Progenitor cell of endocrine pancreas (in vitro differentiated cells): ENCODE measurements at places on chromosomes 7 and 10. TPM values are rescaled to one million over a fixed set of nuclear protein-coding genes. Genes with fewer than 3 reads are reported as not detected.
A peak's percentile ranks its signal among the peaks of the same experiment; 100 is the strongest.

Gene AZGP1
- total RNA-seq: not detected in 2 replicates

Gene PTCD1
- 12.0 and 16.8 TPM in 2 replicates for total RNA-seq

Gene ASB4
- total RNA-seq: 0.27 TPM in 1 of 2 replicates, not detected in the other

Gene DGKB
- total RNA-seq: 0.74 and 1.0 TPM in 2 replicates

Gene GLI3
- 9.0 and 15.0 TPM in 2 replicates for total RNA-seq

Gene CNOT4
- total RNA-seq: 30.1 and 34.3 TPM in 2 replicates

Gene TM9SF3
- total RNA-seq: 140 and 152 TPM in 2 replicates

DNA sequence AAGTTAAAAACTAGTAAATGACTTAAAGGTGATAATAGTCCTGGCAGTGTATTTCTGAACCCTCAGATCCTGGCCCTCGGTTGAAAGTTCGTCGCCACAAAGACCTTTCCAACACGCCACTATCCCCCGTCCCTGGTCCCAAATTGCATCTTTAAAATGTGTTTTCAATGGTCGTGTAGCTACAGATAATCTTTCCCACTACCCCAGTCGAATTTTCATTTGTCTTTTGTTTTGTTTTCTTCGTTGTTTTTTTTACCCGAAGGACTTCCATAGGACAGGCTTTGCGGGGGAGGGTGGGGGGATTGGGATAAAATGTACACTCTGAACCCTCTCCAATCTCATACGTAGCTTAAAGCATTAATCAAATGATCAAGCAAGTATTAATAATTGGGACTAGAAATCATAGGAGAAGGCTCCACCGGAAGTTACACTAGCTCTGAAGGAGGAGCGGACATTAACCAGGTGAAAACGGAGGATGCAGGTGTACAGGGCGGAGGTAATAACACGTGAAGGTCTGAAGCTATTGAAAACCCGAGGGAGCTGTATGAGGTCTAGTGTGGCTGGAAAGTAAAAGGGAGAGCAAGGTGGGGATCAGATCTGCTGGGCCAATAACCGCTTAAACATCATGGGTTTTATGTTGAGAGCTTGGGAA lies 32.8 kb upstream of the PHF14 start:
- H3K27me3 ChIP-seq: no peaks in the 10 kb centered on the region
- H3K4me3 ChIP-seq: no peak overlapping the region
- H3K4me1 ChIP-seq: peaks cover 5% of the 10 kb centered on the region
- no peak overlapping the region for H3K27ac ChIP-seq
- H3K36me3 ChIP-seq: no peaks in the 10 kb centered on the region

GRCh38 chr7:127927348-127927696 lies 103.9 kb downstream of the LRRC4 start:
- peaks cover 30% of the 10 kb centered on the region for H3K4me1 ChIP-seq
- peaks cover 24% of the 10 kb centered on the region for H3K36me3 ChIP-seq
- no peak overlapping the region for H3K27ac ChIP-seq
- H3K27me3 ChIP-seq: no peaks in the 10 kb centered on the region

GRCh38 chr10:77253147-77253545 lies 384.5 kb downstream of the KCNMA1 start:
- H3K36me3 ChIP-seq: peaks cover 2% of the 10 kb centered on the region
- peaks cover 13% of the 10 kb centered on the region for H3K4me1 ChIP-seq
- no peak overlapping the region for H3K4me3 ChIP-seq
- H3K27me3 ChIP-seq: peaks cover 30% of the 10 kb centered on the region

DNA sequence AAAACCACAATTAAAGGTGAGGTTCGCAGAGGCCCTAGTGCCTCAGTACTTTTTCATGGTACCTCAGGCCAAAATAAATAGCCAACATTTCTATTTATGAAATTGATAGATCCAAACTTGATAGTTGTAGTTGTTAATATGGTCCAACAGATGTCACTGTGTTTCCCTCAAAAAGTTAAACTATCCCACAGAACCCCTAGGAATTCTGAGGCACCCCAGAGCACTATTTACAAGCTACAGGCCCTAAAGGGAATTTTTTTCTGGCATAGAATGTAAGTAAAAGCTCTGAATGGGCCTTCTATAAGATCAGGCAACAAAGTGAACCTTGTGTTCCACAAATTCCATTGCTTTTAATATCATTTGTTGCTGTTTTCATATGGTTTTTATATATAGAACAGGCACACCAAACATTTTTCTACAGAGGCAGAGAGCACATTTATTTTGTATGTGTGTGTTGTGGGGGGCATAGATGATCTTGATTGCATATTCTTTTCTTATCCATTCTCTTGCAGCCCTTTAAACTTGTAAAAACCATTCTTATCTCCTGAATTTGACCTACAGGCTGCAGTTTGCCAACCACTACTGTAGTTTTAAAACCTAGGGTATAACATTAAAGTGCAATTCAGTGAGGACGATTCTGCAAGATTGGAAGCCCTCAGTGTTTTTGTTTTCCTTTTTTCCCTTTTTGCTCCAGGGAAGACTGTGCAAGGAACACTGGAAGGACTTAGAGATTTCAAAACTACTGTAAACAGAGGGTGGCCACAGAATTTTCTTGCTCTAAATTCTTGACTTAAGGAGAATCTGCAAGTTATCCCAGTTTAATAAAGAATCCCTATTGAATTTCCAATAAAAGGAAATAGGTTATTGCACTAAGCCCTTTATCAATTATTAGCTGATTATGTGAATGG lies 3.5 kb upstream of the ARL4A start:
- no peak for DNase-seq
- H3K4me3 ChIP-seq: no peak overlapping the region
- H3K36me3 ChIP-seq: no peaks in the 10 kb centered on the region
- no peak overlapping the region for H3K27ac ChIP-seq

DNA sequence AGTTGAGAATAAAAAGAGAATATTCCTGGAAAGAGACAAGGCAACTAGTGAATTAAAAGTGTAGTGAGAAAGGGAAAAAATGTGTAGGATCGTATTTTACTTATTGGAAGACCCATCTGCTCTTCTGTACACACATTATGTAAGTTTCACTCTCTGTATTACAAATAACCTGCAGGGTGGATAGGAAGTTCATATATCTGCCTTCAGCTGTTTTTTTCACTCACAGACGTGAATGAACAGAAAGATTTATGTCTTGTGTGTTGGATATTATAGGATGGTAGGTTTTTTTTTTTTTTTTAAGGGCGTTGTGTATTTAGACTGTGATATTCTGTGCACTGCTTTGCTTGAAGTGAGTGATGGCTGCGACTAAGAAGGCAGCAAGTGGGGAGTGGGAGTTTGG lies 266.5 kb downstream of the AUTS2 start:
- no peak overlapping the region for H3K27ac ChIP-seq
- no peak for DNase-seq
- peaks cover 30% of the 10 kb centered on the region for H3K4me1 ChIP-seq
- H3K27me3 ChIP-seq: no peaks in the 10 kb centered on the region
- no peak overlapping the region for H3K4me3 ChIP-seq

- H3K4me3 ChIP-seq: no peak overlapping the region
- no peak for DNase-seq
- H3K27me3 ChIP-seq: no peaks in the 10 kb centered on the region
- H3K4me1 ChIP-seq: peaks cover 27% of the 10 kb centered on the region
- peak overlapping the region; percentile 84 for H3K27ac ChIP-seq
- peaks cover 13% of the 10 kb centered on the region for H3K36me3 ChIP-seq
Observed at GRCh38 chr7:74178632-74179031, 4.5 kb downstream of the EIF4H start.

GRCh38 chr7:149776289-149776688 lies 2.9 kb upstream of the ZNF467 start:
- DNase-seq: no peak
- no peak overlapping the region for H3K27ac ChIP-seq
- no peak overlapping the region for H3K4me3 ChIP-seq
- H3K36me3 ChIP-seq: no peaks in the 10 kb centered on the region

DNA sequence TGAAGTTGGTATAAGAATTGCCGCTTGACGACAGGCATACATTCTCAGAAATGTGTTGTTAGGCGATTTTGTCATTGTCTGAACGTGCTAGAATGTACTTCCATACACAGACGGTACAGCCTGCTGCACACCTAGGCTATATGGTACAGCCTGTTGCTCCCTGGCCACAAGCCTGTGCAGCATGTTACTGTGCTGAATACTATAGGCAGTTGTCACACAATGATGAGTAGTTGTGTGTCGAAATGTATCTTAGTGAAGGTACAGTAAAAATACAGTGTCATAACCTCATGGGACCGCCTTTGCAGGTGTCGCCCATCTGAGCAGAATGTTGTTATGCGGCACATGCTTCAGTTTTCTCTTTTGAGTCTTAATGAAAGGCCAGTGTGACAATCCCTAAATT lies 66.5 kb downstream of the SHH start:
- no peak overlapping the region for H3K4me3 ChIP-seq
- DNase-seq: no peak
- H3K27ac ChIP-seq: no peak overlapping the region
- peaks cover 9% of the 10 kb centered on the region for H3K27me3 ChIP-seq
- H3K4me1 ChIP-seq: peaks cover 19% of the 10 kb centered on the region
- peaks cover 45% of the 10 kb centered on the region for H3K36me3 ChIP-seq

GRCh38 chr10:109977382-109977806 lies 30.4 kb upstream of the ADD3 start:
- H3K36me3 ChIP-seq: no peaks in the 10 kb centered on the region
- H3K27ac ChIP-seq: peak overlapping the region; percentile 59
- H3K27me3 ChIP-seq: peaks cover 75% of the 10 kb centered on the region
- peak overlapping the region; percentile 10 for H3K4me3 ChIP-seq
- peaks cover 32% of the 10 kb centered on the region for H3K4me1 ChIP-seq

DNA sequence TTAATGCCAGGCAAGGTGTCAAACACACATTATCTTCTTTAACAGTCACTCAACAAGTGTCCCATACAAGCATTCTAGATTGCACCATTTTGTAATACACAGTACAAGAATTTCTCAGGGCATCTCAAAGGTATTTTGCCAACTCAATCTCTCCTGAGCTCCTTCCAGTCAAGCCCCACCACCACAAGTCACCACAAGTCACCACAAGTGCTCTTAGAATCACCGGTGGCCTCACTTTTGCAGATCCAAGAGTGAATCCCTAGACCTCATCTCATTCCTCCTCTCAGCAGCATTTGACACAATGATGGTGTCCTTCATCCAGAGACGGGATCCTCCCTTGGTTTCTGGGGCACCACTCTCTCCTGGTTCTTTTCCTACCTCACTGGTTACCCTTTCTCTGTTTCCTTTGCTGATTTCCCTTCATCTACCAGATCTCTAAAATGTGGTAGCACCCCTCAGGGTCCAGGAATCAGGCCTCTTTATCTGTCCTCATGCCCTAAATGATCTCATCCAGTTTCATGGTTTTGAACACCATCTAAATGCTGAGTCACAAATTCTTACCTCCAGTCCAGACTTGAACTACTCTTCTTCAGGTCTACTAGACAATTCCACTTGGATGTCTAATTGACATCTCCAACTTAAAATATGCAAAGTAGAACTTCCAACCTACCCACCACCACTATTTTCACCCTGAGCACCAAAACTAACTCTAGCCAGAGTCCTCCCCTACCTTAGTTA lies 26.9 kb downstream of the VPS41 start:
- no peaks in the 10 kb centered on the region for H3K27me3 ChIP-seq
- peaks cover 17% of the 10 kb centered on the region for H3K36me3 ChIP-seq
- peaks cover 6% of the 10 kb centered on the region for H3K4me1 ChIP-seq
- H3K27ac ChIP-seq: peak overlapping the region; percentile 5
- no peak for DNase-seq
- H3K4me3 ChIP-seq: no peak overlapping the region

GRCh38 chr7:47885309-47885986 lies 62.8 kb downstream of the PKD1L1 start:
- no peaks in the 10 kb centered on the region for H3K36me3 ChIP-seq
- no peak overlapping the region for H3K4me3 ChIP-seq
- peaks cover 10% of the 10 kb centered on the region for H3K27me3 ChIP-seq
- H3K4me1 ChIP-seq: no peaks in the 10 kb centered on the region

GRCh38 chr10:88110355-88110754 lies 246.9 kb downstream of the PTEN start:
- H3K4me1 ChIP-seq: no peaks in the 10 kb centered on the region
- H3K27me3 ChIP-seq: no peaks in the 10 kb centered on the region
- DNase-seq: no peak
- H3K27ac ChIP-seq: no peak overlapping the region
- H3K4me3 ChIP-seq: no peak overlapping the region

- H3K4me1 ChIP-seq: no peaks in the 10 kb centered on the region
- H3K4me3 ChIP-seq: no peak overlapping the region
- H3K27ac ChIP-seq: no peak overlapping the region
- no peak for DNase-seq
- no peaks in the 10 kb centered on the region for H3K36me3 ChIP-seq
Observed at GRCh38 chr7:49341849-49342248, 417.5 kb downstream of the CDC14C start.

DNA sequence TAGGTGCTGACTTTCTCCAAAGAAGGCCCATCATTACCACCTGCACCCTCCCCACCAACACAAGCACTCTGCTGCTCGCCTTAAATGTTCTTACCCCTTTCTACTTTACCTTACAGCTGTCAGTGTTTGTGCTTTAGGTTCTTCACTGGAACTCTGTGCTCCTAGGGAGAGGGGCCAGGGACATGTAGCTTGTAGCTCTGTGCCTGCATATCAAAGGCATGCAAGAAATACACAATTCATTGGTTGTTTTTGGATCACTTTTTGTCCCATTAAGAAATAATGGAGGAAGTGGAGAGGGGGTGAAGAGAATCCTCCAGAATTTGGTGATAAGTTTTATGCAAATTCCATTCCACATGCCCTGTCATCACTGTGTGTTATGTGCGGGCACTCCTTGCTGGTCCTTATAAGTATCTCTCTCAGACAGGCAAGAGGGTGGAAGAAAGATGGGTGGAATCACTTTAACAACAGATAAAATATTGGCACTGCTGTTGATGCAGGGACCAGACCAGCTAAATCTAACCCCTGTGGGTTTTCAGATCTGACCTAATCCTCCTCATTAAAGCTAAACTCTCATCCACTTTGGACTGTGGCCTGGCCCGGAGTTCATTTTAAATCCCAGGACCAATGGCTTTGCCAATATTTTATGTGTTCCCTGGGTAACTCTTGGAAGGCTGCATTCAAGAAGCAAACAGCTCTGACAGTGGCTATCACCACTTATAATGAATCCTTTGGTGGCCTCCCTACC lies 375.8 kb upstream of the NFE2L3 start:
- peaks cover 10% of the 10 kb centered on the region for H3K4me1 ChIP-seq
- H3K4me3 ChIP-seq: no peak overlapping the region
- H3K36me3 ChIP-seq: no peaks in the 10 kb centered on the region
- H3K27me3 ChIP-seq: no peaks in the 10 kb centered on the region
- no peak for DNase-seq
- no peak overlapping the region for H3K27ac ChIP-seq

GRCh38 chr7:43119371-43120075 lies 7.1 kb downstream of the HECW1 start:
- no peak overlapping the region for H3K4me3 ChIP-seq
- H3K27me3 ChIP-seq: peaks cover 49% of the 10 kb centered on the region
- no peak overlapping the region for H3K27ac ChIP-seq
- H3K4me1 ChIP-seq: no peaks in the 10 kb centered on the region

DNA sequence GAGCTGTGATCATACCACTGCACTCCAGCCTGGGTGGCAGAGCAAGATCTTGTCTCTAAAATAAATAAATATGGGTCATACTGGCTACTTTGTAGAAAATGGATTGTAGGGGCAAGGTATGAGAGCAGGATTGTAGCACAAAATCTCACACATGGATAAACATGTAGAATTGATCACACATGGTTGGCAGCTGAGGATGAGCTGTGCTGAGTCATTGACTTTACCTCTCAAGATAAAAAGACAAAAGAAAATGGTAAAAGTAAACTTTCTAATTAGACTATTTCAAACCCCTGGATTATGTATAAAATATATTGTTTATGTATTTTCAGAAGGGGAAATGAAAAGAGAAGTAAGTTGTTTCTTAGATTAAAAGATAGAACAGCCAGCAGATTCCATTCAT lies 69.3 kb downstream of the APBB1IP start:
- peaks cover 3% of the 10 kb centered on the region for H3K36me3 ChIP-seq
- H3K27me3 ChIP-seq: no peaks in the 10 kb centered on the region
- H3K4me3 ChIP-seq: no peak overlapping the region
- no peak overlapping the region for H3K27ac ChIP-seq
- no peaks in the 10 kb centered on the region for H3K4me1 ChIP-seq
- no peak for DNase-seq
